ENCODE measurements at places on chromosomes 4 and X.

- no peak for DNase-seq
Measured at GRCh38 chr4:105619188-105619931, 66.9 kb downstream of the ARHGEF38 start.

DNA sequence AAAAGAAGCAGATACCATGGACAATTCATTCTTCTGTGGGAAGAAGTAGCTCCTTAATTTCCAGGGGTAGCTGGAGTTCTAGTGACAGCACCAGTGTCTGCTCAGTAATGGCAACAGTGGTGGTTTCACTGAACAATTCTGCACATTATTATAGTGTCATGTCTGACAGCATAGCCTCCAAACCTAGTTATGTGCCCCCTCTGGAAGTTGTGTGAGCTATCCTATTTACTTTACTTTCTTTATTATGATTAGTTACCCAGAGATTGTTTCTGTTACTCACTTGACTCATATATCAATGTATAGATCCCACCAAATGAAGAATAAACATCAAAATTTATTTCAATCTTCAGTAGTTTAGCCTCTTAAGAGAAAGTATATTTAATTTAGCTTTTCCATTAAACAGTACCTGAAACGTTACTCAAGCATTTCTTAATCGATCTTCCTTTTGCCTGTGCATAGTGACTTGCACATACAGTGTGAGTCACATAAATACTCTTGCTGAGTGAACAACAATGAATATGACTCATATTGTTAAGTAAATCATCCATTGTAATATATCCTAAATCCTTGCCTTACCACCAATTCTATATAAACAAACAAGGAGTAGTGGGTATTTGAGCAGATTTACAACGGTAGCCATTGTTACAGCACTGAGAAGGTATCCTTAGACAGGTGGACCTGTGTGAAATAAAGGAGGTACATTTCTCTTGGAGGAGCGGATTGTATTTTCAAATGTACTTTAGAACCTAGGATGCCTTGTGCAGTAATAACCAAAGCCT, 534.7 kb downstream of the ANKRD50 start:
- no peak for DNase-seq

GRCh38 chr4:23483320-23483960, 406.4 kb downstream of the PPARGC1A start:
- DNase-seq: no peak

DNA sequence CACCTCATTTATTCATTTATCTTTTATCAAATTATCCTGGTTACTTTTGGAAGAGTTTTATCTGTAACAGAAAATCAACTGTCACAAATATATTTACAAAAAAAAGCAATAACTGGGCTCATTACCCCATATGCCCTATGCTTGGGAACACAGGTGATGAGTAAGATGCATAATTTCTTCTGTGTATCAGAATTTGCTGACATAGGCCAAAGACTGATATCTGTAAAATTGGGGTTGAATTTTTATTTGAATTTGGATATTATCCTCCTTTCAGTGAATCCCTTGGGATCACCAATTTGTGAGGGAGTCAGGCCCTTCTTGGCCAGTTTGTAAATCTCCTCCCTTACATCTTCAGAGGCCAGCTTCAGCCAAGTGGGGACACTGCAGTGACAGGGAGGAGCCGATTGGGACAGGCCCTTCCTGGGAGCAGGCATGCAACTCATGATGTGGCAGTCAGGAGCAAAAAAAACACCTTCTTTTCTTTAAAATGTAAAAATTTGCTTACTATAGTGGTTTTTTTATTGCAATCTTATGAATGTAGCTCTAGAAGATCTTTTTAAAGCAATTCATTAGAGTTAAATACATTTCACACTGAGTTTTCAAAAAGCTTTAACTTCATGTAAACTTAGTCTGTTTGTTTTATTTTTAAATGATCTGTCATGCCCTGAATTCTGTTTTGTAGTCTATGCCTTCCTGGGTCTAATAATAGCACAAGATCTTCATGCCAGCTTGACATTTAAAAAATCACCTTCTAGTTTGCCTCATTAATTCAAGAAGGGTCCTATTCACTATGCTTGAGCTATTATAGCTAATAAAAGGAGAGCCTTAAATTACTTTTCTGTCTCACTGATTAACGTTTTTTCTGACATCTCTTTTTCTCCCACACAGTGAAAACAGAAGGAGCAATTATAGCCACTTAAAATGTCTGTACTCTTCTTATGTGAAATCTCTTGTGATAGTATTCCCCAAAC, 136.6 kb upstream of the SPRY1 start:
- no peak for DNase-seq

GRCh38 chr4:109434007-109434971, 674 bp downstream of the SEC24B start:
- peak; percentile 30 for DNase-seq

DNA sequence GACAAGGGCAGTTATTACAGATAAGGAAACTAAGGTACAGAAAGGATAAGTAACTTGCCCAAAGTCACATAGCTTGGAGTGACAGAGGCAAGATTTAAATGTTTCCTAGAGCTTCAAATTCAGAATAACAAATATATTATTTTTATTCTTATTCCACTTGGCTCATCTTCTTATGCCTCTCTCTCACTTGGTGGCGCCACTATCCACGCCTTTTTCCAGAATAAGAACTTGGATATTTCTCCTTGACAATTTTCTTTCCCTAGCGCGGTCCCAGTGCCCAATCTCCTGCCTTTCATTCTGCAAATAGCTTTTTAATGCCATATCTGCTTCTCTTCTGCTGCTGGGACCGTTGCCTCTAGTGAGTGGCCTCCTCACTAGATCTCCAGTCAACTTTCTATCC, 78.5 kb downstream of the MSN start:
- no peak for DNase-seq

- no peak for DNase-seq
Measured at GRCh38 chr4:113260688-113261087, 211.2 kb downstream of the ANK2 start.

DNA sequence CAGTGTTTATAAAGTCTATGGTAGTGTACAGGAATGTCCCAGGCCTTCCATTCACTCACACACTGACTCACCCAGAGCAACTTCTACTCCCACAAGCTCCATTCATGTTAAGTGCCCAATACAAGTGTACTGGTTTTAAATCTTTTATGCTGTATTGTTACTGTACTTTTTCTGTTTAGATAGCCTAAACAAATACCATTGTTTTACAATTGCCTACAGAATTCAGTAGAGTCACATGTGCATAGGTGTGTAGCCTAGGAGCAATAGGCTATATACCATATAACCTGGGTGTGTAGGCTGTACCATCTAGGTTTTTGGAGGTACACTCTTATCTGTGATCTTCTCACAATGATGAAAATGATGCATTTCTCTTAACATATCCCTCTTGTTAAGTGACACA, 126.7 kb downstream of the DGKK start:
- DNase-seq: no peak

GRCh38 chrX:2517055-2517454, 16.3 kb upstream of the DHRSX start:
- DNase-seq: no peak

GRCh38 chr4:133799717-133800315, 401.8 kb downstream of the PABPC4L start:
- no peak for DNase-seq

- peak; percentile 10 for DNase-seq
Measured at GRCh38 chr4:123555233-123555806, 158.7 kb downstream of the SPRY1 start.

- no peak for DNase-seq
Measured at GRCh38 chr4:26356081-26356501, 35.3 kb downstream of the RBPJ start.

GRCh38 chr4:187606581-187606980, 389.0 kb upstream of the ZFP42 start:
- DNase-seq: peak; percentile 14

DNA sequence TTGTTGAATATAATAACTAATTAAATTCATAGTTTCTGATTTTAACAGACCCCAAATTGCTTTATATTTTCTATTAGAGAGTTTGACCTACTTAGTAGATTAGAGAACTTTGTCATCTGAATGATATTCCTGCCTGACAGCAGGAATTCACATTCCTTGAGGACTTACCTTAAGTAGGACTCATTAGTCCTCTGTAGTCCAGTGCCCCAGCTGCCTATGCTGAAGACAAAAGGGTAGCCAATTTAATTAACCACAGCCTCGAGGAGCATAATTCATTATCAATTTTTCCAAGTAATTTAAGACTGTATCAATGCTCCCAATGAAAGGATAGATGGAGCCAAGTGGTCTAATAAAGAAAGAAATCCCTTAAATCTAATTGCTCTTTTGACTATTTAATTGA, 1405.0 kb upstream of the IGFBP7 start:
- no peak for DNase-seq

- no peak for DNase-seq
Measured at GRCh38 chr4:129218897-129219296, 122.9 kb downstream of the C4orf33 start.

- DNase-seq: no peak
Measured at GRCh38 chr4:140622333-140622958, 53.7 kb upstream of the UCP1 start.

- no peak for DNase-seq
Measured at GRCh38 chr4:96164814-96165351, 325.0 kb downstream of the PDHA2 start.

- peak; percentile 78 for DNase-seq
Measured at GRCh38 chr4:143356493-143356892, 19.8 kb downstream of the GAB1 start.

DNA sequence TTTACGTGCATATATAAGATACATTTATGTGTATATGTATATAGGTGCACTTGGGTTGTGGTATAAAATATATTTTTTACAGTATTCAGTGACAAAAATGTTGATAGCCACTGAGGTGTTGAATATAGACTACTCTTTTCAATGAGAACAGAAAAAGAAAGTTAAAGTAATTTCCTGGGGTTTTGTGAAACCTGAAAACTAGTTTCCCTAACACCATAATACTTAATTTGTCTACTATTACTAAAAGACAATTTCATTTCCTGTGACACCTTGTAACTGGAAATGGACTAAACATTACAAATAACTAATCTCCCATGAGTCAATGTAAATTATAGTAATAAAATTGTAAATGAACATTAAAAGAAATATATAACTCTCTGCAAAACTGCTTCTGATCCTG, 32.0 kb upstream of the MAP9 start:
- DNase-seq: no peak

DNA sequence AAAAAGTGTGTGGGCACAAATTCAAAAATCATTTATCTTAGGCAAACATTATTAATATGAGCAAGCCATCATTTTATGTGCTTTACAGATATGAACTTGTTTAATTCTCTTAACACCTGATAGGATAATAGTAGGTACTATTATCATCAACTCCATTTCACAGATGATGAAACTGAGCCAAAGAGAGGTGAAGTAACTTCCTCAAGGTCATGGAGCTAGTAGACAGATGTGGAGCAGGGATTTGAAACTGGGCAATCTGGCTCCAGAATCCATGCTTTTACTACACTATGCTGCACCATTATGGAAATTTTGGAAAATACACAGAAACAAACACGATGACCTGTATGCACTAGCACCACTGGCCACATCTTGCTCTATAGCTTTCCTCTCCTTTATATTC, 1.0 kb upstream of the PIN4 start:
- DNase-seq: no peak

DNA sequence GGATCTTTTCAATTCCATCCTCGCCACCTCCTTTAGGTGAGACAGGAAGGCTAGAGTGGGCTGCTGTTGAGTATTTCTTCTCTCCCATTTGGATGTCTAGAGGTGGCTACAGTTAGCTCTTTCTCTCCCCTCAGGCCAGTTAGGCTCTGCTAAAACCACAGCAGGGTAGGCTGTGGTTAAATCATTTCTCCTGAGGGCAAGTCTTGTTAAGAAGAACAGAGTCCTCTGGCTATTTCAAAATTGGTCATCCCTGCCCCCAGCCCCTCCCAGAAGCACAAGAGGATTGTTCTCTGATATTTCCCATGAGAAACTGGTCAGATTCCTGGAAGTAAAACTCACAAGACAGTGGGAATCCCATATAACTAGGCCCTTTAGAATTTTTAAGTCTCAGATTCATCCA, 1359.5 kb downstream of the TECRL start:
- no peak for DNase-seq

DNA sequence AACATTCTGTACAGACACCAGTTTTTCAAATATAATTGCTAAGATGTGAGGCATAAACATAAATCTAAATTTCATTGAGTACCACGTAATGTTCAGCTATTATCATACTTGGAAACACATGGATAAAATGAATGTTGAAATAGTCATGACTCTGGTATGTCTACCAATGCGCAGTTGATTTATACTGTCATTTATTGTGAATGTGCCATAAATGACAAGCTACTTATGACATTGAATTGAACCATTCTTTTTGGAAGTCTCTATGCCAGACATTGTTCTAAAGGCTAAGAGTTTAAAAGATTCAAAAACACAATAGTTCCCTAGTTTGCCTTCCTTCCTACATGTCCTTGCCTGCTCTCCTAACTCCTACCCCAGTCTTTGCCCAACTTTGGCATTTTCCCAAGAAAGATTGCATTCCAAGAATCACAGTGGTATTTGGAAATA, 96.6 kb upstream of the DMD start:
- DNase-seq: no peak

DNA sequence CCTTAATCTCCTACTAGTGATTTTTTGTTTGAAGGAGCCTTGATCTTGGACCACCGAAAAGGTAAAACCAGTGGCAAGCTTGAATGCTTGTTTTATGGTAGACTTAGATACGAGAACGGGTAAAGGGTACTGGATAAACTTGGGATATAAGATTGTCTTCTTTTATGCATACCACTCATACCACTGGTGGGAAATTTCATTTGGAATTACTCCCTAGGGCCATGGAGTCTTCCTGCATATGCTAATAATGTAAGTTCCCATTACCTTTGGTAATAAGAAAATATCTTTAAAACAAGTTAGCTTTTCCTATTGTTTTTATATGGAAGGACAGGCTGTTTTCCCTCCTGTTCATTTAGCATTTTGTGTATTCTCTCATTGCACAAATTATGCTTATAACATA, 11.7 kb downstream of the SMARCAD1 start:
- no peak for DNase-seq

DNA sequence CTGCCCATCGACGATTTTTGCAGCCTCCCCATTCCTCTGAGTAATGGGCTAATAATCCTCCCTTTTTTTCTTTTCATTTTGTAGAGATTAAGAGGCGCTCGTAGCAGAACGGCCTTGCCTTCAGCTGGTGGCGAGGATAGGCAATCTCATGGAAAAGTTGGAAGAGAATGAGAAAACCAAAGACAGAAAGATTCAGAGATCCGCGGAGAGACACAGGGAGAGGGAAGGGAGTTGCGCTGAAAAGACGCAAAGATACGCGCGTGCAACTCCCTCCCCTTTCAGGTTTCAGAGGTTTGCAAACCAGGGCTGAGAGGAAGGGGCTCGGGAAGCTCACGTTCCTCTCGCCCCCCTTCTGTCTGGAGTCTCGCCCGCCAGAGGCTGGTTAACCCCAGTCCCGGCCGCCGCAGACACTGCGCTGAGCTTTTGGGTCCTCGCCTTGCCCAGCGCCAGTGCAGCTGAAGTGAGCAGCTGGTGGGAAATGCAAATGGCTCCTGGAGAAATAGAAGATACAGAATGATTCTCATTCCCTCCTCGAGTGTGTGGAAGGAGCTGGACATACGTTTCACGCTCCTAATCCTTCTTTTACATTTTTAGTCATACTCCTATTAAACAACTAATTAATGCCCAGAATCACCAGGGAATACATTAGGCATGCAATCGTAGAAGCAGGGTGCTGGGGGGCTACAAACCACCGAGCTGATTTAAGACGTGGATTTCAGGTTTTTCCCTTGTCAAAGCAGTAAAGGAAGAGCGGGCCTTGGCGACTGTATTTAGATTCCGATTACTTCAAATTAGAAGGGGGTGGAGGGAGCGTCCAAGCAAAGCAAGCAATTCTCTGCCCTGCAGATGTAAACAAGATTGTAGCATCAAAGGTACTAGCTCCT, 16.6 kb upstream of the PITX2 start:
- no peak for DNase-seq
